Activated naive CD8-positive, alpha-beta T cell treated with anti-CD3 and anti-CD28 coated beads for 36 hours (primary cell): ENCODE measurements at places on chromosomes 5 and 9.

DNA sequence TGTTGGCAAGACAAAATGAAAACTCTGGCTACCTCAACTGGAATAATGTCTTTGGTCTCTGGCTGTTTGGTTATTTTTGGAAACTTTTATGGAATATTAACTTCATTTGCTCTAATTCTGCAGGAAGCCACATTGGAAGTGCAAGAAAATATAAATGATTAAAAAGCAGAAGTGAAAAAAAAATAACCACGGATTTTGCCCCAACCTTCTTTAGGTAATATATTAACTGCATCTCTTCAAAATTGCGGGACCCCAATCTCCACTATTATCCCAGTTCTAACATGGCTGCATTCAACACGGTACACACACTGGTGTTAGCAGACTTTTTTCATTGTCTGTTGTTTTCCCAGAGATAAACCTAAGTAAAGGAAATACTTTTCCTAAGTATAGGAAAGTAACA is 23.0 kb downstream of the GLIS3 start:
- no peak for DNase-seq

DNA sequence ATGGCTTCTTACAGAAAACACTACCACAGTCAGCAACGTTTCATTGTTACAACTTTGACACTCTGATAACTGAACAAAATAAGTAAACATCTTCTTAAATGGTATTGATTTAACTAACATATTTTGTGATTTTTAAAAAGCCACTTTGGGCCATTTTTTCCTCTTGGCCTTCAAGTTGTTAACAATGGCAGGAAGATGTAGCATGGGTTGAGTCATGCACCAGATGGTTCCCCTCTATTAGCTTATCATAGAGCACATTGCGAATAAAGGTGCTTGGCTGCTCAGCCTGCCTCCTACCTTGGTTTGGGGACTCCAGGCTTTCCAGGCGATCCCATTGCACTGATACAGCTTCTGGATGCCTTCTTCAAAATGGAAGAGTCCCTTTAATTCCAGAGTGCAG is 24.1 kb upstream of the CER1 start:
- DNase-seq, result no peak

DNA sequence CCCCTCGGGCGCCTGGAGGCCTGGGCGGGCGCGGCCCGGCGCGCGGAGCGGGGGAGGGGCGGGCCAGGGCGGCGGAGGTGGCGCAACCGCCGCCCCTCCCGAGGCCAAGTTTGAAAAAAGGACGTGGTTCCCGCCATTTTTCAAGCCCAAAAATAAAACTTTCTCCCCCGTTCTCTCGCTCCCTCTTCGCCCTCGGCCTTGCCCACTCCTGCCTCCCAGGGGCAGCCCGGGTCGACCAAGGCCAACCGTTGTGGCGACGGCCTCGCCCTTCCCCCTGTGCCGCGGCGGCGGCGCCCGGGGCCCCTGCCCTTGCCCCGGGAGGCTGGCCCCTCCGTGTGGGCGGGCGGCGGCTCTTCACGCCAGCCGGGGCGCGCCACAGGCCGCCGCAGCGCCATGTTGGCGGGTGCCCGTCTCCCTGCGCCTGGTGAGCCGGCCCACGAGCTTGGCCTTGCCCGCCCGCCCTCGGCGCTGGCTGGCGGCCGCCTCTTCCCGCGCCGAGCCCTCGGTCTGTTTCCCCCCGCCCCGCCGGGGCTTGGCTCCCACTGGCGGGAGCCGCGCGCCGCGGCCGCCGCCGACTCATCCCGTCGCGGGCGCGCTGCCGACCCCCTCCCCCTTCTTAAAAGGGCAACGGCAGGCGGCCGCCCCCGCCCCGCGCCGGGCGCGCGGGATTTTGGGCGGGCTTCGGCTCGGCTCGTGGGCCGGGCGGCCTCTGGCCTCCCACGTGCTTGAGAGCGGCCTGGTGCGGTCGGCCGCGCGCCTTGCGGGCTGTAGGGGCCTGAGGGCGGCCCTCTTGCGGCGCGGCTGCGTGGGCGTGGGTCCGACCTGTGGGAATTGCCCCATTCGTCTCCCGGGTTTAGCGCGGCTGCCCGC is 1.3 kb downstream of the ANP32B start:
- peak; percentile 88 for DNase-seq

- DNase-seq, result no peak
Observed at GRCh38 chr5:40367255-40367654, 312.5 kb upstream of the PTGER4 start.

- DNase-seq, result no peak
Observed at GRCh38 chr9:121141706-121142105, 60.0 kb downstream of the RAB14 start.

GRCh38 chr9:23769307-23769935 is 56.6 kb downstream of the ELAVL2 start:
- no peak for DNase-seq

GRCh38 chr5:51806677-51807076 is 423.4 kb downstream of the ISL1 start:
- no peak for DNase-seq

DNA sequence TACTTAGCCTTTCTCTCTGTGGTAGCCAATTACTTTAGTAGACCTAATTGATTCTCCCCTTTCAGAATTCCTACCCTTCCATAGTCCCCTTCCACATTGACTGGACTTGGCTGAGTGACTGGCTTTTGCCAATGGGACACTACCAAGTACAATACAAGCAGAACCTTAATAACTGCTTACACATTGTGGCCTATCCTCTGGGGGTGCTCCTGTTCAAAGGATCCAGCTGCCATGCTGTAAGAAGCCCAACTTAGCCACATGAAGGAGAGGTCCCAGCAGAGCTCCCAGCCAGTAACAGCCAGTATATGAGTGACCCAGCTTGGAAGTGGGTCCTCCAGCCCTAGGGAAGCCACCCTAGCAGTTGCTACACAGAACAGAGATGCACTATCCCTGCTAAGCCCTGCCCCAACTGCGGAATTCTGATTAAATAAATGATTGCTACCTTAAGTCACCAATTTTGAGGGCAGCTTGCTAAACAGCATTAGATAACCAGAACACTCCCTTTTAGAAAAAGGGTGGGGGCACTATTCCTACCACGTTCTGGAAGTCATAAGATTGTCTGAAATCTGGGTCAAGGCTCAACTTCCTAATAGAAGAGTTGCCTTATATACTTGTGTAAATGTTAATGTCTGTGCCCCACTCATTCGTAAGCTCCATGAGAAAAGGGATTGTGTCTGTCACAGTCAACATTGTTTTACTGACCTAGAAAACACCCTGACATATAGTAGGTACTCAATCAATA is 11.1 kb upstream of the APTX start:
- DNase-seq, result no peak

- DNase-seq, result no peak
Observed at GRCh38 chr5:139664727-139665351, 16.7 kb downstream of the CXXC5 start.

- no peak for DNase-seq
Observed at GRCh38 chr5:56359809-56360685, 126.9 kb upstream of the ANKRD55 start.

GRCh38 chr5:80988419-80988935 is 28.3 kb downstream of the RASGRF2 start:
- DNase-seq, result no peak

DNA sequence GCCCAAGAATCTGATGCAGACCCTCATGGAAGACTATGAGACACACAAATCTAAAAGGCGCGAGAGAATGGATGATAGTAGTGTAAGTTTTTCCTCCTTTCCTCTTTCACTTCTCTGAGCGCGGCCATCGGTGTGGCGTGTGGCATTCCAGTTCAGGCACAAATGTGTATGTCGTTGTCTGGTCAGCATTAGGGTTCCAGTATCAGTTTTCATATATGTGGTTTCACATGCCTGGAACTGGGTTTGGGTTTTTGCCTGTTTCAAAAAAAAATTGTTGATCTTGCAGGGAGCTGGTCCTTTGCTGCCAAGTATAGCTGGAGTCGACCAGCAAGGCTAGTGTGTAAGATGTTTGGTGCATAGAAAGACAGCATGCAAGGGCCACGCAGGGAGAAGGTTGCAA is 51.5 kb downstream of the C9orf152 start:
- no peak for DNase-seq

- no peak for DNase-seq
Observed at GRCh38 chr5:126002222-126002897, 420.8 kb upstream of the GRAMD2B start.

DNA sequence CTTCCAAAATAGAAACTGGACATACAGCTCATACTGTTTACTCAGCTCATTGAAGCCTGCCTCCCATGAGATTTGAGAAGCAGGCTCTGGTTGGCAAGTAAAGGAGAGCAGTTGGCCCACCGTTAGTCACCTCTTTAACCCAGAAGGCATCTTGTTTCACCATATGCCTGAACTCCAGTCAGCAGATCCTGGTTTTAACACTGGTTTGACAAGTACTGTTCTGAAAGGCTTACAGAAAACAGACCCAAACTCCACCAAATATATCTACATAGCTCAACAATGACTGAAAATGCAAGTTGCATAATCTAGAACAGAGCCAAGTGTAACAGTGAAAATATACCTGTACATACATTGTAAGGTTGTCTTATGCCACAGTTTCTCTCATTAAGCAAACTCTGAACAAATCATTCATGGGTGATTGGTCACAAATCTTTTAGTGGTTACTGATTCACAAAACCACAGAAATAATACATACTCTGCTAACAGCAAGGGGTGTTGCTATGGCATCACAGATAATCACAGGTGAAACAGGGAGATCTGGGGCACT is 198.8 kb downstream of the BNC2 start:
- DNase-seq, result no peak

GRCh38 chr9:130483371-130483971 is 38.7 kb downstream of the ASS1 start:
- DNase-seq, result no peak

DNA sequence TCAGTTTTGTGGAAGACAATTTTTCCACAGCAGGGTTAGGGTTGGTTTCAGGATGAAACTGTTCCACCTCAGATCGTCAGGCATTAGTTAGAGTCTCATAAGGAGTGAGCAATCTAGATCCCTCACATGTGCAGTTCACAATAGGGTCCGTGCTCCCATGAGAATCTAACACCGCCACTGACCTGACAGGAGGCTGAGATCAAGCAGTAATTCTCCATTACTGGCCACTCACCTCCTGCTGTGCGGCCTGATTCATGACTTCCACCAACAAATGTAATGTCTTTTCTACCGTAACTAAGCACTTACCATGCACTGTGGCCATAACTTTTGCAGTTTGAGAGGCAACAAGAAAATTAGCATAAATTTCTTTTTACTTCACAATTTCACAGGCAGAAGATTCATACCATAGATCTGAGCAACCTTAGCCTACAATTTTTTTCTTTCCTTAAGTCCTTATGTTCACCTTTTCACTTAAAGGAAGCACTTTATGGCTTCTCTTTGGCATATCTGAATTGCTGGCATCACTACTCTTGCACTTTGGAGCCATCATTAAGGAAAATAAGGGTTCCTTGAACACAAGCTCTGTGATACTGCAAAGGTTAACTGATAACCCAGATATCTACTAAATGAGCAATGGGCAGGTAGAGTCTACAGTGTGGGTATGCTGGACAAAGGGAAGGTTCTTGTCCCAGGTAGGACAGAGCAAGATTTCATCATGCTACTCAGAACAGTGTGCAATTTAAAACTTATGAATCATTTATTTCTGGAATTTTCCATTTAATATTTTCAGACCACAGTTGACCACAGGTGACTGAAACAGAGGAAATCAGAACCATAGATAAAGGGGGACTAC is 83.0 kb upstream of the IFNK start:
- DNase-seq, result no peak

GRCh38 chr5:164784230-164784629 is 1278.8 kb downstream of the MAT2B start:
- no peak for DNase-seq

- no peak for DNase-seq
Observed at GRCh38 chr9:75147638-75148037, 59.3 kb downstream of the OSTF1 start.

- no peak for DNase-seq
Observed at GRCh38 chr9:21324047-21324446, 11.2 kb downstream of the KLHL9 start.

DNA sequence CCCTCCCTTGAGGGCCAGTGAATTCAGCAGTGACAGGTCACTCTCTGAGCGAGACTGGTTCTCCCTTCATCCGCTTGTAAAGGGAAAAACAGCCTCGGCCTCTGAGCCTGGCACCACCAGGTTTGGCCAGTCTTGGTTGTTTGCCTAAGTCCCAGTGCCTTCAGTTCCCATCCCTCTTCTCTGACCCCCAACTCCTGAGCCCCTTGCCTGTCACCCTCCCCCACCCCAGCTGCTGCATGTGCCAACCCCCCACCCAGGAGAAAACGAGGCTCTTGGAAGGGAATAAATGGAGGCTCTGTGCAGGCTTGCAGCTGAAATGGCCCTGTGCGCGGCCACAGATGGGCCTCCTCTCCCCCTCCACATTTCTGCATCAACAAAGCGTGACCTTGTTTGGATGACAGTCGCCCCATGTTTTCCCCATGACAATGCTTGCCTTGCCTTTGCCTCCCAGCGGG is 3.1 kb downstream of the URM1 start:
- DNase-seq, result no peak

- DNase-seq, result no peak
Observed at GRCh38 chr5:107241841-107242240, 428.9 kb downstream of the EFNA5 start.
